ENCODE measurements at places on chromosomes 2 and 18.

- DNase-seq = no peak
Observed at GRCh38 chr2:231930593-231931281, 4.5 kb upstream of the NPPC start.

- no peak for DNase-seq
Observed at GRCh38 chr2:50480507-50480906, 551.4 kb downstream of the NRXN1 start.

GRCh38 chr2:190596993-190597392, 51.9 kb upstream of the NAB1 start:
- DNase-seq = no peak

GRCh38 chr2:188367164-188367563, 75.5 kb downstream of the GULP1 start:
- DNase-seq = no peak

- no peak for DNase-seq
Observed at GRCh38 chr2:171365232-171365631, 68.6 kb downstream of the METTL8 start.

- no peak for DNase-seq
Observed at GRCh38 chr2:235534678-235535422, 41.0 kb downstream of the AGAP1 start.

DNA sequence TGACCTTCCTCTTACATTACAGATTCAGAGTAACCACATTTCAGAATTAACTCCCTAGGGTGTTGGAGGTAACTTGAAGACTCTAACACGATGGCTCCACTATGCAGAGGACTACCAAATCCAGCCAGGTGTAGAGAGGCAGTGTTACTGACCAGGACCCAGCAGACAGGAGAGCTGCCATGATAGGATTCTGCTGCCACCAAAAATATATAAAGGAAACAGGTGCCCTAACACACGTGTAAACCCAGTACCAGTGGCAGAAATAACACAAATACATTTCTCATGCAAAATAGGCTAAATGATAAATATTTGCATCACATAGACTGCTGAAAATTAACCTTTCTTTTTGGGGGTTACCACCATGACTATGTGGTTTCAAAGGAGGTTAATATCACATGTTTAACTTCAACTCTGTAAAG, 7.0 kb downstream of the ZBTB14 start:
- DNase-seq = no peak

All from anterior cingulate cortex (tissue), 58 donors.